ENCODE measurements at places on chromosomes 7 and 10.

DNA sequence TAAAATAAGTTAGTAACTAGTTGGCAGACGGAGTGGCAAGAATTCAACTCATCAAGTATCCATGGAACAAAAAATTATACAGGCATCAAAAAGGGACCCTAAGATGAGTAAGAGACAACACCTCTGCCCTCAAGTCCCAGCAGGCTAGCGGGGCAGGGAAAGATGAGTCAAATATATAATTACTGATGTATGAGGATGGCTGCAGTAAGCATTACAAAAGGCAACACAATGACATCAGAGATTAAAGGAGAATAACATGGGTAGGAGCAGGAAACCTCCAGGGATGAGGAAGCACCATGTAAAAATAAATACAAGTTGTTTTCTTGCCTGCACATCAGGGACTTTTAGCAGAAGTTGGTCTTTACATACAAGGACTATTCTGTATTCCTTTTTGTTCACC is 49.4 kb downstream of the SCRN1 start:
- DNase-seq = no peak

- no peak for DNase-seq
These were observed 124.9 kb downstream of the DLG5 start for GRCh38 chr10:77801474-77802161.

- no peak for DNase-seq
These were observed 412.8 kb upstream of the GALNT17 start for GRCh38 chr7:70719125-70719524.

DNA sequence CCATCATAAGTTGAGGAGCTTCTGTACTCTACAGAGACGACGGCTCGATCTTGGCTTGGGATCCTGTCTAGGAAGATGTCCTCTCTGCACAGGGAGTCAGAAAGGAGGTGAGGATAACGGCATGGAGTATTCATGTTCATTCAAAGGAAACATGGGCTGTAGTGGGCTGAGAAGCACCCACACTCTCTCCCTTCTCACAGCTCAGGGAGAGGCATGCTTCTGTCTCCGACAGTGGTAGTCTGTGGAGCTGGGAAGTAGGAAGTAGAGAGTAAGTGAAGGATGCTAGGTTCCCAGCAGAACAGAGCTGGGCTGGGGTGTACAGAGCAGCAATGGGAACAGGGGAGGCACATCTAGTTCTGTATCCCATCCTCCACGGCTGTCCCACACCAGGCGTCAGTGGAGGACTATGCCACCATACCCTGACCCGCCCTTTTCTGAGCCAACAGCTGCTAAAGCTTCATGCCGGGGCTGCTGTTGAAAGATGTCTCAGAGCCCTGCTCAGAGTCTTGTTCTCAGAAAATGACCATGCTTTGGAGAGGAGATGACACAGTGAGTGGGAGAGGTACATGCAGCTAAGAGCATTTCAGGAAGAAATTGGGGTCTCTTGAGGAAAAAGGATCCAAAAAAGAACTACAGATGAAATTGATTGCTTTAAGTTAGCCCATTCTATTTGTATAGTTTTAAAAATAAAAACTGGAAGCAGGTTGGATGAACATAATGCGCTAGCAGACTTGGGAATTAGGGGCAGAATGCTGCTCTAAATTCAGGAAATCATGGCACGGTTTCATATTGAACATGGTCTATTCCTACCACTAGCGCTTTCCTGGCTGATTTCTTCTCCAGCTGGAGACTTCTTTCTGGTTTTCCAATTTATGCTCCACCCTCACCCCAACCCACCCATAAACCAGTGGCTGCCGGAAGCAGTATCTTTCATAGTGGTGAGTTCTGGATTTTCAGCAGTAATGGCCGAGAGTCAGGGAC is 138.6 kb downstream of the CHN2 start:
- DNase-seq = no peak

GRCh38 chr10:76210211-76210610 is 778.8 kb downstream of the LRMDA start:
- no peak for DNase-seq

DNA sequence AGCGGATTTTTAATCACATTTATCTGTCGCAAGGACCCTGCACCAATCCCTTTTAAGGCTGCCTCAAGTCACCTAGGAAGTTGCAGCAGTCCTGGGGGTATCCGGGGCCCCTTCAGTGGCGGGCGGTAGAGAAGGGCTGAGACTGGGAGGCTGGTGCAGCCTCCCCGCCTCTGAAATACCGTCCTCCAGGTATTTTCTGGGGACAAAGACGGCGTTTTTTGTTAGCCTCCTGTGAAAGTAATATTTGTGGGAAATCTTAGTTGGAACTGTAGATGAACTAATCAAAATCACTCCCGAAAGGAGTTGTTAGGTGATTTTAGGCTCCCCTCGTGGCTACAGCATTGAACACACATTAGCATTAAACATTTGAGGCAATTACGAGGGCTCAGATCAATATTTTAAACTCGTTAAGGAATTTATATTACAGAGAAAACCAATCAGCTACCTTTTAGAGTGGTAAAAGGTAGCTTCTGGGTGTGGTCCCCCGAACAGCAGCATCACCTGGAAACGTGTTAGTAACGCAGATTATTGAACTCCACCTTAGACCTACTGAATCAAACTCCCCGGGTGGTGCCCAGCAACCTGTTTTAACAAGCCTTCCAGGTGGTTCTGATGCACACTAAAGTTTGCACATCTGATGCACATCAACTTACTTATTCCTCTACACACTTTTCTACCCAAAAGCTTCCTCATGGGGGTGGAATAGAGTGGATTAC is 530 bp upstream of the ANXA7 start:
- DNase-seq = no peak

GRCh38 chr7:30906515-30907240 is 5.0 kb upstream of the AQP1 start:
- DNase-seq = no peak

- DNase-seq = no peak
These were observed 646 bp downstream of the SGCE start for GRCh38 chr7:94655126-94655847.

- no peak for DNase-seq
These were observed 66.1 kb downstream of the PCGF5 start for GRCh38 chr10:91286572-91286971.

- DNase-seq = no peak
These were observed 174.5 kb upstream of the PPP2R2D start for GRCh38 chr10:131726076-131726880.

- no peak for DNase-seq
These were observed 201.0 kb downstream of the ZMYND11 start for GRCh38 chr10:336247-336646.

DNA sequence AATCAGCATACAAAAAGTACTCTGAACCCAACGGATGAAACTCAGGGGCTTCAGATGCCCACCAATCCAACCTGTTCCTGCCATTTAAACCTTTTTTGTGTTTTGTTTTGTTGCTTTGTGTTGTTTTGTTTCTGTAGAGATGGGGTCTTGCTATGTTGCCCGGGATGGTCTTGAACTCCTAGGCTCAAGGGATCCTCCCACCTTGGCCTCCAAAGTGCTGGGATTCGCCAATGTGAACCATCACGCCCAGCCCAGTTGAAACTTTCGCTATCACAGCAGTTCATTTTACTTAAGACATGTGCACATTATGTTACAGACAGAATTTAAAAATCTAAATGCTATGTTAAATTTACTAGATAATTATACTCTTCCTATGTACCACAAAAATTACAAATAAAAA is 101.6 kb downstream of the SKIDA1 start:
- no peak for DNase-seq

DNA sequence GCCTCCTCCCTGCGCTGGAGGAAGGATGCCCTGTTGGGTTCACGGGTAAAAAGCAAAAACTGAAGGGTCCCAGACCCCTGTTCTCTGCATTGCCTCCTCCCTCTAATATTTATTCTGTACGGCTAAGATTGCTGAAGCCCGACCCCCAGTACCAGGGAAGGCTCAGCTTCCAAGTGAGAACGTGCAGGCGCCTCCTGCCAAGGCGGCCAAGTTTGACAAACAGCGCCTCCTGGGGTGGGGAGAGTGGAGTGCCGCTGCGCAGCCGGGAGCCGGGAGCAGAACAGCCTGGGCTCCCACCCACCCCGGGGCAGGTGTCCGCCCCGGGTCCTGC is 4.7 kb upstream of the EBF3 start:
- no peak for DNase-seq

GRCh38 chr10:73339436-73339835 is 19.2 kb downstream of the CFAP70 start:
- DNase-seq = no peak

DNA sequence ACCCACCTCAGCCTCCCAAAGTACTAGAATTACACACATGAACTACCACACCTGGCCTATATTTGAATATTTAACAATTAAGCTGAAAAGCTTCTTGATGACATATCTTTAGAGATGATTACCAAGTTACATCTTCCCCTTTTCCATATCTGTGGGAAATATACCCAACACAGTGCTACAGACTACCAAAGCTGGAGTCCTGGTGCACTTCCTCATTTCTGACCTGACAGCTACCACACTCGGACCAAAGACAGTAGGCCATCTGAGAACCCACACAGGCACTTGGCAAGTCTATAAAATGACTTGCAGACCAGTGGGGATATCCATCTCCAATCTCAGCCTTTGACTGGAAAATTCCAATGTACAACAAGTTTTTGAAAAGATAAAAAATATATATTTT is 270.4 kb upstream of the KLF14 start:
- no peak for DNase-seq

DNA sequence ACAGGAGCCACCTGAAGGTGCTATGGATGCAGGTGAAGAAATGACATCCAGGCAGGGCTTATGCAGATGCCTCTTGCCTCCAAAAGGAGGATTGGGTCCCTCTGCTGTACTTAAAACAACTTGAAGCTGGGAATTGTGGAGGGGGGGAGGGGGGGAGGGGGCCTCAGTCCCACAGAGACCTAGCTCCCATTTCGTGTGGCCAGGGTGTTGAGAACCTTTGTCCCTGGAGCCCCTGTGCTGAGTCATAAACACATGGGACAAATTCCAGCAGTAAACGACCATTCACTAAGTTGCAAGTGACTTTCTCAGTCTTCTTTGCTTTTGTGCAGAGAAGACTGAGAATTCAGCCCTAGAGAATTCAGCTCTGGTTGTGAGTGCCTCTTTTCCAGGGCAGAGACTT is 96.5 kb upstream of the PODXL start:
- no peak for DNase-seq

- DNase-seq = no peak
These were observed 2.8 kb downstream of the SHH start for GRCh38 chr7:155809332-155809946.

DNA sequence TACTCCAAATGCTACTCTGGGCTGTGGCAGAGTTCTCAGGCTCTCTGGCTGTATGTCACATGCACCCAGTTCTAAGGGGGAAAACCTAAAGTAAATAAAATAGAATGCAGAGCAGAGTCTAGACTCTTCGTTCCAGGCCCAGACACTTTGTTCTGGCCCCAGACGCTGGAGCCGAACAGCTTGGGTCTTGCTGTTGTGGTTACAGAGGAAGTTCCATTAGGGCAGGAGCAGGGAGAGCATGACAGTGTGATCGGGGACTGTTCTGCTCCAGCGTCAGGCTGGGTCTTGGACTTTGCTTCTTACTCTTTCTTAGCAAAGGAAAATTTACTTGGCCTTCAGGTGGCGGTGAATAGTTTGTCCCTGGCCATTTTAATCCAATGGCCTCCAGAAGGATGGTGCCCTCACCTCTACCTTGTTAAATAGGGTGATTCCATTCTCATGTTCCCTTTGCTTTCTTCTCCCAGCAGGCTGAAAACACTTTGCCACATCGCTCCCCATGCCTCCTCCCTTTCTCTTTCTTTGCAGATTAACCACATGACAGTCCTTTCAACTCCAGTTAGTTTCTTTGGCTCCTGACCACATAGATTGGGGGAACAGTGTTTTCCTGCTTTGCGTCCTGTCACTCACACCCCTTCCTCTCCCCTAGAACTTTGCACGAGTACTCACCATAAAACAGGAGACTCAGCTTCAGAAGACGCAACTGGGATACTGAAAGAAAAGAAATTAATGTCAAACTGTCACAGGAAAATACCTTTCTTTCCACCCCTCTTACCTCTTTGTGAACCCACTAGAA is 730.8 kb downstream of the SUGCT start:
- DNase-seq = no peak

GRCh38 chr7:157318015-157318706 is 18.6 kb upstream of the DNAJB6 start:
- no peak for DNase-seq

GRCh38 chr7:157775021-157775559 is 438.3 kb downstream of the DNAJB6 start:
- DNase-seq = no peak

DNA sequence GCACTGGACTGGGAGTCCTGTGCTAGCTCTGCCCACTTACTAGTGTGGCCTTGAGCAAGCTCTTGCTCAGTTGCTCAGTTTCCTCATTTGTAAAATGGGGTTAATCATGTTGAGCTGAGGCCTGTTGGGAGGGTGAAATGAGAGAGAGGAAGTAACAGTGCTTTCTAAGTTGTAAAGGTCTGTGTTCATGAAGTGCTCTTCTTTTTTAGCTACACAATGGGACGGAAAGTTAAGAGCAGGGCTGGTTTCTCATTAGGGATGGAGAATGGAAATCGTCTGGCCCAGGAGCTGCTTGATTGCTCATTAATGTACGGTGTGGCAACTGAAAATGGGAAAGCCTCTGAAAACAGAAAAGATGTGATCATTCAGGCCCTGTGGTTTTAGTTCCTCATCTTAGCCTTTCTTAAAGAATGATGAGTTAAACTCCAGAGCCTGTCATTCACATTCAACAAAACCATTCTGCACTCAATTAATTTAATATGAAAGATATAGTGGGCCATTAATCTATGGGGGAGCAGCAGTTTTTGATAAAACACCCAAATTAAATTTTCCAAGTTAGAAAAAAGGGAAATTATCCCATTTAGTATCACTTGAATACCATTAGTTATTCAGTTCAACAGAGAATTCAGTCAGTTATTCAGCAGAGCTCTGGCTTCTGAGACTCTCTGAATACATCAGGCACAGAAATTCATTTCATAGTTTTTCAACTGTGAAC is 60.5 kb downstream of the SH2D4B start:
- no peak for DNase-seq

GRCh38 chr7:47349401-47349800 is 232.5 kb downstream of the TNS3 start:
- DNase-seq = no peak

- DNase-seq = no peak
These were observed 221.5 kb upstream of the AOAH start for GRCh38 chr7:36945612-36946400.

- DNase-seq = no peak
These were observed 45.8 kb upstream of the DNAH11 start for GRCh38 chr7:21497072-21497471.

DNA sequence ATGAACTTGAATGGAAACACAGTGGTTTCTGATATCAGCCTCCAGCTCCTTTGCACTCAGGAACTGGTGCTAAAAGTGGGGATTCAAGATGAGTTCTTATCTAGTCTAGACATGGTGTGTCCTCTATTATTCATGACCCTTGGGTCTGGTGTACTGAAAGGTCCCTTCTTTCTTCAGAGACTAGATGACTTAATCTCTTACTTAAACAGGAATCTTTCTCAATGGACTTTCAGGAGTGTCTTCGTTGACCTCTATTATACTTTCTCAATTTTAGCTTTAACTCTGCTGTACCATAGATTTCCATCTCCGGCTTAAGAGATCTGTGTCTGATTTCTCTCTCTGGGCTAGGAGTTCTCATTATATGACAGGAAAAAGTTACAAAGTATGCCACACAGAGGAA is 83.5 kb upstream of the INHBA start:
- no peak for DNase-seq

- no peak for DNase-seq
These were observed 23.3 kb downstream of the ANKRD22 start for GRCh38 chr10:88828310-88828709.

- no peak for DNase-seq
These were observed 70.5 kb downstream of the COPG2 start for GRCh38 chr7:130598056-130598455.

Measured in stimulated activated CD4-positive, alpha-beta T cell treated with anti-CD3 and anti-CD28 coated beads, Interleukin-12 subunit alpha, Interleukin-12 subunit beta, amount 100 ng/mL, for 4 hours (primary cell).